ENCODE measurements at places on chromosomes 1 and 21.

GRCh38 chr1:243890576-243890975 is 40.5 kb upstream of the AKT3 start:
- no peak for DNase-seq

DNA sequence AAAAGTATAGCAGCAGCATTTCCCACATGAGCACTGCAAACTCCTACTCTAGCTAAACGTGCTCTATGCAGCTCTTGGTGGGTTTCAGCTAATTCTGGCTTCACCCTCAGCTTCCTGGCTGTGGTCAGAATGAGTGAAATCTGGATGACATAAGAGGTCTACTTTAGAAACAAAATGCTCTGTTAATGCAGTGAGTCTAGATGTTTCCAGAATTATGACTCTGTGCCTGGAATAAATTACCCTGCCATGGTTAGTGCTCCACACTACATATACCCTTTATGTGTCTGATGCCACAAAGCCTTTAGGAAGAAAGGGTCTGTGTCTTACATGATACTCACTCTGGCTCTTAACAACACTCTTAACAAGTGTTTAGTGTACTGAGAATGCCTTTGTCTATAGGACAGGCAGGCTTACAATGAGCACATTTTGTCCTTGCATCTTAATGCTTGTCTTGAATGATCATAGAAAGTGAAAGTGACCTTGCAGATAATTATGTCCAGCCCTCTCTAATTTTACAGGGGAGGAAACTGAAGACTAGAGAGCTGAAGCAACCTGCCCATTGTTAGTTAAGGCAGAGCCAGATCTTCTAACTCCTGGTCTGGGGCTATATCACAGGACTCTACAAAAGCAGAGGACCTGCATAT is 9.2 kb downstream of the S100A10 start:
- peak; percentile 62 for DNase-seq

DNA sequence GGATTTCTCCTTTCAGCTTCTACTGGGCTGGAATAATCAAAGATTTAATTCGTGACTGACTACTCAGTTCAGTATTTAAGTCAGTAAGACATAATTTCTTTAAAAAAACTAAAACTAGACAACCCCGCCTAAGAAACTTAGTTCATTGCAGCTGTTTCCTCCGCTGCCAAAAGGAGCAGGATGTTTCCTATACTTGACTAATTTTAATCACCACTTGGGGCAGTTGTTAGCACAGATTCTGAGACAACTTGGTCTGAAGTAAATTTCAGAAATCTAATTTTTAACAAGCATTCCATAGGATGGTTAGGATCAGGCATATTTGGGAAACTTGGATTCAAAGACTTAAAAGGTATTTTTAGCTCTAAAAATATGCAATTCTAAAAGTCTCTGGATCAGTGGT is 34.0 kb downstream of the EPRS1 start:
- DNase-seq, result no peak

DNA sequence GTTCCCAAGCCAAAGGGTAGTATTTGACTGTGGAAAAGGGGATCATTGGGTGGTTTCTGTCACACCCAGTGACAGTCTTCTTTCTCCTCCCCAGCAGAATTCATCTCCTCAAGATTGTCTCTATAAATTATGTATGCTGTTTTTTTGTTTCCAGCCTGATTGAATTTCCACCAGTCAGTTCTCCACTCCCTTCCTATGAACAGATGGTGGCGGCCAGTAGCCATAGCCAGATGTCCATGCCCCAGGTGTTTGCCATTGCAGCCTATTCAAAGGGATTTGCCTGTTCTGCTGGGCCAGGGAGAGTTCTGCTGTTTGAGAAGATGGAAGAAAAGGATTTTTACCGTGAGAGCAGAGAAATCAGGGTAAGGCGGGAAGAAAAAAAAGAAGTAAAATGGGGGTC is 12.9 kb downstream of the CFAP57 start:
- DNase-seq, result no peak

GRCh38 chr1:94271373-94271772 is 34.0 kb upstream of the ARHGAP29 start:
- DNase-seq, result no peak

Measured in stimulated activated CD4-positive, alpha-beta T cell treated with anti-CD3 and anti-CD28 coated beads, Interleukin-15, amount 100 ng/mL, for 24 hours (primary cell).